Hypothalamus (tissue), 51 donors: ENCODE measurements at places on chromosomes 5 and 9.

GRCh38 chr5:175343308-175343707 is 100.7 kb downstream of the DRD1 start:
- no peak for DNase-seq

DNA sequence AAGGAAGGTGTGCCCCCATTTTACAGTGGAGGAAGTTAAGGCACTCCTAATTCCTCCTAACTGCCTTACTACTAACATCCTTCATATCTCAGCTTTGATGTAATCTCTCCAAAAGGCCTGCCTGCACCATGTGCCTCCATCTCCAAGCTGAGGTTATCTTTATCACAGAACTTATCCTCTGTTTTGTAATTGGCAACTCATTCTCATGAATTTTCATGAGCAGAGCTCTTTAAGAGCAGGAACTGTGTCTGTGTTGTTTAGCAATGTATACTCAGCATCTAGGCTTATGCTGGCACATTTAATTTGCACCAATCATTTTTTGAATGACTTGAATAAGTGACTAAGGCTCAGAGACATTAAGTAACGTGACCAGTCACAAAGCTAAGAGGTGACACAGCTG is 147.9 kb upstream of the VLDLR start:
- DNase-seq: no peak

GRCh38 chr5:58963821-58964220 is 380.9 kb downstream of the RAB3C start:
- no peak for DNase-seq

GRCh38 chr5:77973253-77973609 is 197.1 kb upstream of the TBCA start:
- no peak for DNase-seq

GRCh38 chr9:92191801-92192200 is 76.6 kb upstream of the SPTLC1 start:
- DNase-seq: no peak

- DNase-seq: no peak
Observed at GRCh38 chr5:92309336-92309991, 926.3 kb upstream of the ARRDC3 start.

- no peak for DNase-seq
Observed at GRCh38 chr9:19965336-19965735, 176.5 kb upstream of the SLC24A2 start.

DNA sequence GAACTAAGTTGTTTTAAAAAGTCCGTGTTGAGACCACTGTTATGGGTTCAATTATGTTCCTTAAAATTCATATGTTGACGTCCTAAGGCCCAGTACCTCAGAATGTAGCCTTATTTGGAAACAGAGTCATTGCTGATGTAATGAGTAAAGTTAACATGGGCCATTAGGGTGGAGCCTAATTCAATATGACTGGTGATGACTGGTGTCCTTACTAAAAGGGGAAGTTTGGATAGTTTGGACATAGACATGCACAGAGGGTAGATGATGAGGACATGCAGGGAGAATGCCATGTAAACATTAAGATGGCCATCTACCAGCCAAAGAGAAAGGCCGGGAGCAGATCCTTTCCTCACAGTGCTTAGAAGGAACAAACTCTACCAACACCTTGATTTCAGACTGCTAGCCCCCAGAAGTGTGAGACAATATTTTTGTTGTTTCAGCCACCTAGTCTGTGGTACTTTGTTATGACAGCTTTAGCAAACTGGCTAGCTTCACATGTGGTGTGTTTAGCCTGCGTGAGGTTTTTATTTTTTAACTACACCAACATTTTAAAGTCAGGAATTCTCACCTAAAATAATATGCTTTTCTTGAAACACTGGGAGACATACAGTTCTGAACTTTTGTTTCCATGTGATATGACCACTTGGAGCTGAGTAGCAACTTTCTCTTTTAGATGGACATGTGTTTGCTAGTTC is 135.3 kb downstream of the YIPF5 start:
- DNase-seq: no peak

- DNase-seq: no peak
Observed at GRCh38 chr5:3596261-3596825, 711 bp downstream of the IRX1 start.

GRCh38 chr5:53825926-53826325 is 265.5 kb downstream of the NDUFS4 start:
- DNase-seq: no peak

DNA sequence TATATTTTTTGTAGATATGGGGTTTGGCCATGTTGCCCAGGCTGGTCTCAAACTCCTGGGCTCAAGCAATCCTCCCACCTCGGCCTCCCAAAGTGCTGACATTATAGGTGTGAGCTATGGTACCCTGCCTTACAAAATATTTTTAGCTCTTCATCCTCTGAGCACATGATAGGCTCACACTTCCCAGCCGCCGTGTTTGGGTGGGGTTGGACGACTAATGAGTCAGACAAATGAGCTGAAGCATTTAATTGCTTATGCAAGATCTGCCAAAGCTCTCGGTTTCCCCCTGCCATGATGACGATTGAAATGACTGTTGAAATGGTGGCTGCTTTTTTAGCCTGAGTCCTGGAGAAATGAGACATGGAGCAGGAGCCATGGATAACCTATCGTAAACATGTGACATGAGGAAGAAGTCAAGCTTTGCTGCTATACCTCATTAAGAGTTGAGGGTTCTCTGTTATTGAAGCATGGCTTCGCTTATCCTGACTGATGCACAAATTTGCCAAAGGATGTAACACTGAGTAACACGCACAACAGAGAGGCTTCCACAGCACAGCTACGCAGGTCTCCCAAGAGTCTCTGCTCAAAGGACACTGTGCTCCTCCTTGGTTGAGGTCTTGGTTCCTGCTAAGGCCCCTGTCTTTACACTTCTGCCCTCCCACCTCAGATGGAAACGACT is 48.2 kb upstream of the GFPT2 start:
- DNase-seq: no peak

DNA sequence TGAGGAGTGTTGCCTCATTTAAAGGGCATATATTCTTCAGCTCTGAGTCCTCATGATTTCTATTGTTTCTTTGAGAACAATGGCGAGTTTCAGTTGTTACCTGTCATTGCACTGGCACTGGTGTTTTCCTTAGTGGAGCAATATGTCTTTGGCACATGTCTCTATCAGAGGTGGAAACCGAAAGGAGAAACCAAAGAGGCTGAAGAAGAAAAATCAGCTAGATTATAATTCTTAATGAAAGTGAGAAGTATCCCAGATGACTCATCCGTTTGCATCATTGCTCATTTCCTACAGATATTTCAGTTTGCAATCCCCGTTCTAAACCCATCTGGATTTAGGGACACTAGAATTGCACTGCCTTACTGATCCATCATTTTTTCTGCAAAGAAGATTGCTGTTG is 324.6 kb downstream of the TMEM232 start:
- no peak for DNase-seq

GRCh38 chr9:130543368-130543767 is 36.0 kb upstream of the FUBP3 start:
- no peak for DNase-seq

DNA sequence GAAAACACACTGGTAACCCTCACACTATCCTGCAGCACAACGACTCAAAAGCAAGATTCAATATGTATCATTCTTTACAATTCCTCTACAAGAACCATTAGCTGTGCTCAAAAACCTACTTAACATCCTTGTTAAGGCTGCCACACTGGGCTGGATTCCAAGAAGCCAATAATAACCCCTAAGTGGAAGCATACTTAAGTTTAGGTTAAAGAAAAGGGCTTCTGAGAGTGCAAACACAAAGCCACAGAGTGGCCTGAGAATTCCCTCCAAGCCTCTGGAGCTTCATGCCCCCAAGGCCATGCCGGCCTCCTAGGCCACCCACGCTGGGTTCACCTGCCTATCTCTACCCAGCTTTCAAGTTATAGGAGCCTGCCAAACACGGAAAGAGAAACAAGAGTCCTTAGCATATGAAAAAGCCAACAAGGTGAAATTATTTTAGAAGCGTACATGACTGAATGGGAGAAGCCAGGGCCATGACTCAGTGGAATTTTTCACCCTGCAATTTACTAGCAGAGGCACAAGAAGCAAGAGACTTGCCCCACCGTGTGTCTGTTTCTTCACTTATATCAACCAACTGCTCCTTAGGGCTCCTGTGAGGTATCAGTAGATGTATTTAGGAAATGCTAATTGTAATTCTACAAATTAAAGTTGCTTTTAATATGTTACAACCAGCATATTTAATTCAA is 293.0 kb downstream of the SPOCK1 start:
- no peak for DNase-seq

DNA sequence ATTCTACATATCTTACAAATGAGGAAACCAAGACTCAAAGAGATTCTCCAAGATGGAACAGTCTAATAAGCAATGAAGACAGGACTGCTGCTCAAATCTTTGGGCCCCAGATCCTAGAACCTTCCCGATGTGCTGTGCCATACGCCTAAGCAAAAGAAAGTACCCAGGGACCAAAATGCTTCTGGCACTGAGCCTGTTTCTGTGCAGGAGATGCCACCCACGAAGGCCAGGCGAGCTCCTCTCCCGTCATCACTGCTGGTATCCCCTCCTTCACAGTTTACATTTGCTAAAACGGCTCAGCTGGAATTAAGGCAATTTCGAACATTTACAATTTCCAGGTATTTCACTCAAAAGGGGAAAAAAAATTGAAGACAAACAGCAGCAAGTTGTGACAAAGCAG is 277.5 kb downstream of the DENND1A start:
- no peak for DNase-seq

DNA sequence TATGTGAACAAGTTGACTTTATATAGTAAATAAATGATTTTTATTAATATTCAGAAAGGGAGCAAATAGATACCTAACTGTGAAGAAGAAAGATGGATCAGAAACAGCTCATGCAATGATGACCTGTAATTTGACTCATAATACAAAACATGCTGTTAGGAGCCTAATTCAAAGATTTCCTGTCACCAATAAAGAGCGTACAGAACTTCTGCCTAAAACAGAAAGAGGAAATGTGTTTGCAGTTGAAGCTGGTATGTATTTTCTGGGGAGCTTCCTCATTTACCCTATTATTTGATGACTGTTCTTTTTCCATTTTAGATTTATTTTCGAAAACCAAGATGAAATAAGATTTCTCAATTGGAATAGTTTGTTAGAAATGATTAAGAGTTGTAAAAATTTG is 11.4 kb downstream of the YTHDC2 start:
- no peak for DNase-seq

- DNase-seq: peak; percentile 29
Observed at GRCh38 chr5:139711067-139711905, 63.1 kb downstream of the CXXC5 start.

DNA sequence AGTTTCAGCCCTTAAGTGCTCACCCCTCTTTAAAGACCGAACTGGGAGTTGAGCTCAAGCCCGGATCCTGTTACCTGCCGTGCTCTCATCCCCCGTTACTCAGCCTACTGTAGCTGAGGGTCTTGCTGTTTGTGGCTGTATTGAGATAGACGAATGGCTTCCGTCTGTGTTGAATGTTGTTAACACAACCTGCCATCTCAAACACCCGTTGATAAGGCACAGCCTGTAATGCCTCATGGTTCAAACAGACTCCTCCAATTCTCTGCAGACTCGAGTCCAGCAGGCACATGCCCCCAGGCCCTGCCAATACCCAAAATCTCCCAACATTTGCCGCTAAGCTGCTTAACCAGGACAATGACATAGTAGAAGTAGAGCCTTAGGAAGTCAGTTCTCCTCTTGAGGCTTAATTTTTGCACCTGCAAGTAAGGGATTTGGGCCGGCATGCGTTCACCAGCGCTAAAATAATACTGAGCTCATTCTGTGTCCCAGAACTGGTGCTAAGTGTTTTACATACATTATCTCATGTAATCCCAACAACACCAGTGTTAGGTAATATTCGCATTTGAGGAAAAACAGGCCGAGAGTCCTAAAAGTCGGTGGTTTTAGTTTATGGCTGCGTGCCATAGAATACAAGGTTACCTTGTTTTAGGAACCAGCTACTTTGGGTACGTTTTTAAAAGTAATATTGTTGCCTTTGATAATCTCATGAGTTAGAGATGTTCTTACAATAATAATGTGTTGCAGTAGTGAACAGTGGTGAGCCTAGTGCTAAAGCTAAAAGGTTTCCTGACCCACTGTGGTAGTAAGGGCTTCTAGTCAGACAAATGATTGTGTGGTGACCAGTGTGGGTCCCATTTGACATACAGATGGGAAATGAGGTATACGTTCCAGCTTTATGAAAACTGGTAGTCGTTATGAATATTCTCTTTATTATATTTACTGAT is 1.5 kb upstream of the RFX3 start:
- DNase-seq: no peak

- DNase-seq: no peak
Observed at GRCh38 chr5:9108162-9108561, 437.7 kb downstream of the SEMA5A start.

DNA sequence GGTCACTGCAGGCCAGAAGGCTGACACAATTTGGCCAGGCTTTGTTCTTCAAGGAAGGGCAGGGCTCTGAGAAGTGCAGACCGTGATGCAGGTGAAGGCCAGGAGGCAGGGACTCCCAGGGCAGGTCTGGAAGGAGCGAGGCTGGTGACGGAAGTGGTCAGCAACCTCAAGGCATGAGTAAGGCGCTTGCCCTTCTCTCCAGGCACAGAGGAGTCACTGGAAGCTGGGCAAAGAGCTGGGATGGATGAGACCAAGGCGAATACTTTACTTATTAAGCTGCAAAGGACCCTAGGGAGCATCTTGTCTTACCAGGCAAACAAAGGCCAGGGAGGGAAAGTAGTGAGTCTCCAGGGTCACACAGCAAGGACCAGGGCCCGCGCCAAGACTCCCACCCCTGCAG is 18.6 kb downstream of the IRF1 start:
- no peak for DNase-seq

GRCh38 chr9:7147121-7148090 is 389.6 kb downstream of the KDM4C start:
- DNase-seq: no peak

GRCh38 chr9:3946840-3947587 is 352.9 kb downstream of the GLIS3 start:
- no peak for DNase-seq

GRCh38 chr5:43000111-43000840 is 39.8 kb downstream of the ANXA2R start:
- no peak for DNase-seq

- DNase-seq: no peak
Observed at GRCh38 chr5:12330381-12330780, 426.1 kb upstream of the CTNND2 start.

GRCh38 chr5:114419959-114420358 is 58.1 kb downstream of the KCNN2 start:
- DNase-seq: no peak

- DNase-seq: no peak
Observed at GRCh38 chr9:76996700-76997099, 22.8 kb upstream of the FOXB2 start.

- no peak for DNase-seq
Observed at GRCh38 chr5:180795771-180796313, 6.8 kb downstream of the MGAT1 start.

GRCh38 chr5:137070521-137070920 is 428.6 kb downstream of the SPOCK1 start:
- DNase-seq: no peak

DNA sequence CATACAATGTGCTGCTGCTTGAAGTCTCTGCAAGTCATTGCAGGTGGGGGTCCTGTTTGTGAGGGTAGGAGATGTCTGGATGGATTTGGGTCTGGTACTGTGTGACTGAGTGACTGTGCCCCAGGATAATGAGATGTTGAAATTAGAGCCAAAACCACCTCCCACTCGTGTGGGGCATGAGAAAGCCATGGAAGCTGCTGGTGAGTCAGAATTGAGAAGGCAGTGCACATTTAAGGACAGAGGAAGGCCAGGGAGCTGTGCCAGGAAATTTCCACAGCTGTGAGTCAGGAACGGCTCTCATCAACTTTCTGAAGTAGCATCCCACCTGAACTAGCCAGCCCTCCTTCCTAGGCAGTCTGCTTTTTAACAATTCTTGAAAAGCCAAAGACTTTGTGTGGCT is 229.8 kb downstream of the DRD1 start:
- DNase-seq: no peak

- no peak for DNase-seq
Observed at GRCh38 chr9:22079873-22080341, 70.8 kb upstream of the CDKN2B start.
